Stimulated activated CD8-positive, alpha-beta memory T cell treated with anti-CD3 and anti-CD28 coated beads, Interleukin-15, amount 100 ng/mL, for 24 hours (primary cell): ENCODE measurements at places on chromosomes 1 and 21.

DNA sequence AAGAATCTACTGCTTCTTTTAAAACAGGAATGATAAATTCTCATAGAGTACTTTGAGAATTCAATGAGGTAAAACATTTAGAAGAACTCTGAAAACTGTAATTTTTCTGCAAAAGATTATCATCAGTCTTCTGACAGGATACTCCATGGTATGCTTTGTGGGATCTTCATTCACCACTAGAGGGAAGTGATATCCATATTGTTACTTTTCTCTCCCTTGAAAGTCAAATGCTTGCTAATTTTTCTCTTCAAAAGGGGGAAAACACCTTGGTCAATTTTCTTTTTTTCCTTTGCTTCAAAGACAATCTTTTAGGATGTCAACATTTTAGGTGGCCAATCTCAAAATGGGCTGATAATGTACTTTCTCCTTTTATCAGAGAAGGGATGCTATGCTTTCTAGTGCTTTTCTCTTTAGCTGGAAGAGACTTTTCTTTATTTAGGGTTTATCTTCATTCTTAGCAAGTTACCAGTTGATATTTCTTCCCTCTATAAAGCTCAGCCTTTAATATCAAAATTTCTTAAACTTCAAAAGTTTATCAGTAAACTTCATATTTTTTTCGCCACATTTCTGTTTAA is 95.5 kb downstream of the NEGR1 start:
- DNase-seq, result no peak

DNA sequence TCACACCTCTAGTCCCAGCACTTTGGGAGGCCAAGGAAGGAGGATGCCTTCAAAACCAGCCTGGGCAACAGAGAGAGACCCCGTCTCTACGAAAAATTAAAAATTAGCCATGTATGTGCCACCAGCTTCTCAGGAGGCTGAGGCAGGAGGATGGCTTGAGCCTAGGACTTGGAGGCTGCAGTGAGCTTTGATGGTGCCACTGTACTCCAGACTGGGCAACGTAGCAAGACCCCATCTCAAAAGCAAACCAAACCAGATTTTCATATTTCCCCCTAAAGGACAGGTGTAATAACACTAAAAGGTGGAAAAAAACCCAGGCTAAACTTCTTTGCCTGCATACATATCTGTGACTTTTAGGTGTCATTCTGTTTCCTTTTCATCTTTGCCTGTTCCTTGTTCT is 3.7 kb downstream of the UCK2 start:
- DNase-seq, result no peak

GRCh38 chr1:208161005-208161404 is 83.2 kb downstream of the PLXNA2 start:
- DNase-seq, result no peak

DNA sequence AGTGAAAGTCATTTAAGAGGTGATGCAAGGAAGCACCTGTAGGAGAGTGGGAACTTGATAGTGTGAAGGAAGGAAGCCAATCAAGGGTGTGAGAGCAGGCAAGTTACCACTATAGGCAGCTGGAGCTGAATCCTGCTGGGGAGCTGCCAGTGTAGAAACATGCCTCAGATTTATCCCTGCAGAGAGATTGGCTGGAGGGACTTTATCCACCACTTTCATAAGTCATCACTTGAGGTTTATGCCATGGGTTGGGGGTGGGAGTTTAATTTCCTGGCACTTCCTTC is 443.6 kb downstream of the PLPP3 start:
- no peak for DNase-seq

DNA sequence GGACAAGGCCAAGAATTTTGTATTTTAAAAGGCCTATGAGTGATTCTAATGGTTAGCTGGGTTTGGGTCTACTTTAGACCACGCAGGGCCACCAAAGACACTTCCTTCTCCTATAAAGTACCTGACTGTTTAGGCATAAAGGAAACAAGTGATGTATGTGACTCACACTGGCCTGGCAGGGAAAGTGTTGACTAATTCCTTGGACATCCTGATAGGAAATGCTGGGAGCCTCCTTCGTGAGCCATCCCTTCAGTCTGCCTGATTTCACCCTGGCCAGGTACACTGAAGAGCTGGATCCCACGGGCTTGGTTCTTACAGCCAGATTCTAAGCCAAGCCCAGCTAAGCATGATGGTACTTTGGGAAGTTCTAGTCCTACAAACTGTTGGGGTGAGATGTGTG is 100.5 kb upstream of the HMGB4 start:
- DNase-seq, result no peak

- no peak for DNase-seq
These were observed 13.3 kb upstream of the CAPN8 start for GRCh38 chr1:223678841-223679240.

GRCh38 chr1:246569248-246570238 is 3.3 kb downstream of the CNST start:
- no peak for DNase-seq

DNA sequence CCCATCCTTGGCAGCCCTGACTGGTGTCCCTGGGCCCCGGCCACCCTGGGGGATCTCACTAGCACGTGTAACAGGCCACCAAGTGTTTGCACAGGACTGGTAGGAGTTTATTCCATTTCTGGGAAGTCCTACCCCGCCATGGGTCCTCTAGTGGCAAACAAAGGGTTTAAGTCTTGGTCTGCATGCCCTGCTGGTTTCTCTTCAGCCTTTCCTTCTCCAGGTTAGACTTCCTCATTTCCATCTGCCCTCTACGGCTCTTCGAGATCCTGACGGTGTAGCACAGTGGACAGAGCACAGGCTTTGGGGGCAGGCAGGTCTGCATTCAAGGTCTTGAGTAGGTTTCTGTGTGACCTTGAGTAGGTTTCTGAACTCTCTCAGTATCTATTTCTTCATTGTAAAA is 2.8 kb downstream of the AGTRAP start:
- no peak for DNase-seq

DNA sequence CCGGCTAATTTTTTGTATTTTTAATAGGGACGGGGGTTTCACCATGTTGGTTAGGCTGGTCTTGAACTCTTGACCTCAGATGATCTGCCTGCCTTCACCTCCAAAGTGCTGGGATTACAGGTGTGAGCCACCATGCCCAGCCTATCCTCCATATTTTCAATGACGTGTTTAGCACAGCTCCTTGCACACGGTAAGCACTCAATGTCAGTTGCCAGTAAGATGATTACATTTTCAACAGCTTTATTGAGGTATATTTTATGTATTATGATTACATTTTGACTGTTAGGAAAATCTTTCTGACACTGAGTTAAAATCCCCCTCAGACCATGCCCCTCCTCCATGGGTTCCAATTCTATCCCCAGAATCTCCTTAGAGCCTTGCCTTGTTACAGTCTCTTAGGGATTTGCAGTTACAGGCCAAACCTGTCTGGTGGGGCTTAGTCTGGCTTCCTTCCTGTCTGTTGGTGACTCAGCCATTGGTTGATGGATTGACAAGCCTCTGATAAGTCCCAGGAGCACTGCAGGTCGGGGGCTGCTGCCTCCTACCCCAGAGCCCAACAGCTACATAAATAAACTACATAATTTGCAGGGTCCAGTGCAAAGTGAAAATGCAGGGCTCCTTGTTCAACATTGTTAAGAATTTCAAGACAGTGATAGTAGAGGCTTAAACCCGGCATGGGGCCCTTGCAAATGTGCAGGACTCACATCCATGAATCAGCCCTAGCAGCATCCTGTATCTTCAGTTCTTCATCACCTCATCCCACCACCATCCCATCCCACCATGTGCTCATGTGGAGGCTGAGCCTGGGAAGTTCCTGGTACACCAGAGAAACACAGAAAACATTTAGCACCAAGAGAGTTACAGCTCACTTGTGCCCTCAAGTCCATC is 23.4 kb downstream of the COA7 start:
- no peak for DNase-seq

- DNase-seq, result no peak
These were observed 13.1 kb upstream of the DMRTB1 start for GRCh38 chr1:53446051-53446450.

DNA sequence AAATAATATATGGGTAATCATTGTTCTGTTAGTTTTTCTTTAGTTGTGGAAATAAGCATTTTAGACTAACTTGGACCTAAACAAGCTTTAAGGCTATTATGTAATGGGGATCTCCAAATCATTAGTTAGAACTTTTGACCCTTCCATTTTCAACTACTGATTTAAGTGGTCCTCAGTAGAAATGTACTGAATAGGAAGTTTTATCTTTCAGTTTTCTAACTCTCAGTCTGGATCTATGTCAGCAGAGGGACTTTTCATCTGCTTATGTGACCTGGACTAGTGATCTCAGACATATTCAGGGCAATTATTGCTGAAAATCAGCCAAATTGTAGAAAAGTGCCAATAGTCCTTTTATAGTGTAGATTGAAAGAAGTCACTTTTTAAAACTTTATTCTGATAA is 56.0 kb downstream of the SASS6 start:
- DNase-seq, result no peak

DNA sequence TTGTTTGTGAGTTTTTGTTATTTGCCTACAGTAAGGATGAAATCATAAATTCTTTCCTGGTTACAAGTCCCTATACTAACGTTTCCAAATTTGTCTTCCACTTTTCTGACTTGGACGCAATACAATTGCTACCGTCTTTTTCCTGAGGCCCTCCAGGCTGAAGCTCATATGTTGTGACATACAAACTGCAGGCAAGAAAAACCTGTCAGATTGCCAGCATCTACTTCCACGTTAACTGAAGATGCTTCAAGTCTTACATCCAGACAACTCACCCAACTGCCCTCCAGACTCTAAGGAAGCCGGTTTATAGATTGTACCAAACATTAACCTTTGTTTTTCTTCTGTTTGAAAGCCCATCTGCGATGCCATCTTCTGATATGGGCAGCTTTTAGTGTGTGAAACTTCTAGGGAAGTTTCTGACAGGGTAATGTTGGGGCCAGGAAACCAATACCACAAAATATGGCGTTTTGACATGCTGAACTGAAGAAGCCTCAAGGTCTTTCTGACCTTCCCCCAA is 21.4 kb upstream of the RNF11 start:
- DNase-seq, result no peak

- no peak for DNase-seq
These were observed 4.6 kb downstream of the FCRLB start for GRCh38 chr1:161725908-161726472.

DNA sequence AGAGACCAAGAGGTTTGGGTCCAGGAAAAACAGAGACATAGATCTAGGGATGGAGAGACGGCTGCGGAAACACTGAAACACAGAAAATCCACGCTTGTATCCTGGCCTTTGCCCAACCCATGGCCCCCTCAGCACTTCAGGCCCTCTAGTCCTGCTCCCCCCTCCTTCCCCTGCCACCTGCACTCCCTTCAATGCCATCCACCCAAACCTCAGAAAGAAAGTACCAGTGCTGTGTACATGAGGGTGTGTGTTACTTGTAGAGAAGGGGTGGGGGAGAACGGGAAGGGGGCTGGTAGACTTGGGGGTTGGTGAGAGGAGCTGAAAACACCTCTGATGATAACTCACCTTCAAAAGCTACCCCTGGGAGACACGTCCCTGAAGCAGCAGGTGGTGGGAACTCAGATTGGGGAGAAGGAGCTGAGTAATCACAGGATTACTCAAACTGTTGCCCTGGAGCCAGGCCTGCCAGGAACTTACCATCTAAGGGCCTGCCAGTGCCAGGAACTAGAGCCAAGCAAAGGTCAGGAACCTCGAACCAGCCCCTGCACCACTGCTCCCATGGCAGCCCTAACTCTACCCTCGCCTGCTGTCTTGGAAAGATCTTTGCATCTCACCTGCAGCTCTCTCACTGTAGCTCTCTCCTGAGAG is 11.5 kb downstream of the RORC start:
- no peak for DNase-seq

- no peak for DNase-seq
These were observed 59.5 kb downstream of the ATP2B4 start for GRCh38 chr1:203686091-203686632.

DNA sequence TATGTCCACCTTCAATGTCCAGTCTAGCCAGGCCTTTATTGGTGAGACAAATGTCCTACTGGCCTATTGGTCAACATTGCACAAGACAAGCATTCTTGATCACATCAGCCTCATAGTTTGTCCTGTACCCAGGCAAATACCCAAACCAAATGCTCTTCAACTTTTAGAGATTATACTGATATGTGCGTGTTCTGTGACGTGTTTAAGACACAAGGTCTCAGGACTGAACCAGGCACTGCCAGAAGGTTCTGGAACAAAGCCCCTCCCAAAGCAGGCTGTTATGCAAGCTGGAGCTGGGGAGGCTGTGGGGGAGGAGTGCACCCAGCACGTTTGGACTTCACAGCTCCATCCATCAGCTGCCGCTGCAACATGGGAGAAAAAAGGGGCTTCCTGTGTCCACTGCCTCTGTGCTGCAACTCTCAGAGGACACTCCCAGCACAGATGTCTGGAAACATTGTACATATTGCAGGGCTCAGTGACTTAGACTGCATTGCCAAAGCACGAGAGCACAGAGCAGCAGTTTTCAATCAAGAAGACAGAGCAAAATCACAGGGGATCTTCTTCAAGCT is 45.9 kb downstream of the NID1 start:
- no peak for DNase-seq

DNA sequence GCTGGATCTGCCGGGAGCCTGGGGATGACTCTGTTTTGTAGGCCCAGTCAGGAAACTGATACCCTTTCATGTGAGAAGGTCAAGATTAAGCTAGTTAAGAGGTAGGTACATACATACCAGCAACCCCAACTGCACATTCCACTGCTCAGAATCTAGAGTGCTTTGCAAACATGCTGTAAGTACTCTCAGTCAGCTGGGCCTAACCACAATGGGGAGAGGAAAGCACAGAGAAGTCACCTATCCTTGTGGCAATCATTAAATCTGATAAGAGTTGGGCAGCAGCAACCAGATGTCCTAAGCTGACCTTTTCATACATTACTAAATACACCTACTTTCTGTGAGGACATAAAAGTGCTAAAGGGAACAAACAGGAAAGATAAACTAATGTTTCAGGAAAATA is 2.5 kb downstream of the ETV3 start:
- no peak for DNase-seq

- DNase-seq, result no peak
These were observed 111.5 kb upstream of the APP start for GRCh38 chr21:26282058-26282457.

DNA sequence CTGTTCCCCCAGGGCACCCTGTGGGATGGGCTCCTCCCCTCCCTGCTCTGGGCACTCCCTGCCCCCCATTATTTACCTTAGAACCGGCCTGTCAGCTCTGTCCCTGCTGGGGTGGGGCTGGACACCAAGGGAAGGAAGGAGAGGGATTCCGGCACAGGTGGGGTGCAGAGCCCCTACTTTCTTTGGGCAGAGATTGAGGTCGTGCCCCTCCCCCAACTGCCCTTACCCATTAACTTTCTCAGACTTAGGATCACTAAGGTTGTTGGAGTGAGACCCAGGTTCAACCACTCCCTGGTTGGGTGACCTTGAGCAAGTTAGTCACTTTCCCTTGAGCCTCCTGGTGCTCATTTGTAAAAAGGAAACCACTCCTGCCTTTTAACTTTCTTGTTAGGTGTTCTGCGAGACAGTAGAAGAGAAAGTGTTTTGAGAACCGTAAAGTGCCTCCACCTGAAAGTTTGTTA is 57.0 kb upstream of the SYNC start:
- no peak for DNase-seq
